ENCODE measurements at places on chromosomes 3 and 15.

- DNase-seq, result no peak
Observed at GRCh38 chr3:56154297-56154696, 314.0 kb downstream of the ERC2 start.

DNA sequence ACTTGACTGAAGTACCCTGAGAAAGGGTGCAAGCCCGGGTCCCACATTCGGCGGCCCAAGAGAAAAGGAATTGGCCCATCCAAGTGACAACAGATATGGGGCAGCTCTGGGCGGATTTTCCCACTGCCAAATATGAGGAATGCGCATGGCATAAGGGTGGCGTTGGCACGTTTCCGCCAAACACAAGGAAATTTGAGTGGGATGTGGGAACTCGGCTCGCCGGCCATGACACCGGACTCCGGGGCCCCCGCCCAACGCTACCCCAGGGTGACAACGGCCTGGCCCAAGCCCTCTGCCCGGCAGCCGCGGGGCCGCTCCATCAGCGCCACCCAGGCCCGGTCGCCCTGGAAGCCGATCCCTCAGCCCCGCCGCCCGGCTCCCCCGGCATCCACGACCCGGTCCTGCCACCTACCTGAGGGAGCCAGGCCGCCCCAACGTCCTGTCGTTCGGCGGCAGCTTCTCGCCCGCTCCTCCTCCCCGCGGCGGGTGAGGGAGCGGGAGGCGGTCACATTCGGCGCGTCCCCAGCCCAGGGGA is 449 bp downstream of the RAF1 start:
- DNase-seq, result no peak

DNA sequence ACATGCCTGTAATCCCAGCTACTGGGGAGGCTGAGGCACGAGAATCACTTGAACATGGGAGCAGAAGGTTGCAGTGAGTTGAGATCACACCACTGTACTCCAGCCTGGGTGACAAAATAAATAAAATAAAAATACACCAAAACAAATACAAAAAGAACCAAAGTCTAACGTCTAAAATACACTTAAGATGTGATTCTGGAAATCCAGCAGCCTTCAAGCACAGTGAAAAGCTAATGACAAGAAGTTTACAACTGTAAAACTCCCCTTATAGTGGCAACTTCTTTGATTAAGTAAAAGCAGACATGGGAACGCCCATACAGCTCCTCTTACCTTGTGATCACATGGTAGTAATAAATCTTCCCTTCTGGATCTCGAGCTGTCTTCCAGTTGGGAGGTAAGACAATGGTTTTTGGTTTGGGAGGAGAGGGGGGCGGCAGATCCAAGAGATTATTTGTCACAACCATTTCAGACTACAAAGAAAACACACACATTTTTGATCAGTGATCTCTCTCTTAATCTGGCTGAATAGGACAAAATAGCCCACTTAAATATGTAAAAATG is 62.8 kb downstream of the NBEAL2 start:
- DNase-seq, result no peak

- no peak for DNase-seq
Observed at GRCh38 chr3:195522254-195523023, 20.7 kb downstream of the PPP1R2 start.

DNA sequence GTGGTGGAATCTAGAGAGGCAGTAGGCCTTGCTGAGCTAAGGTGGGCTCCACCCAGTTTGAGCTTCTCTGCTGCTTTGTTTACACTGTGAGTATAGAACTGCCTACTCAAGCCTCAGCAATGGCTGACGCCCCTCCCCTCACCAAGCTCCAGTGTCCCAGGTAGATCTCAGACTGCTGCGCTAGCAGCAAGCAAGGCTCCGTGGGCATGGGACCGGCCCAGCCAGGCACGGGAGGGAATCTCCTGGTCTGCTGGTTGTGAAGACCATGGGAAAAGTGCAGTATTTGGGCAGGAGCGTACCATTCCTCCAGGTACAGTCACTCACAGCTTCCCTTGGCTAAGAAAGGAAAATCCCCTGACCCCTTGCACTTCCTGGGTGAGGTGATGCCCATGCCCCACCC is 407.1 kb downstream of the ZPLD1 start:
- DNase-seq, result no peak

GRCh38 chr15:29936353-29937049 is 114.2 kb upstream of the TJP1 start:
- DNase-seq, result no peak

DNA sequence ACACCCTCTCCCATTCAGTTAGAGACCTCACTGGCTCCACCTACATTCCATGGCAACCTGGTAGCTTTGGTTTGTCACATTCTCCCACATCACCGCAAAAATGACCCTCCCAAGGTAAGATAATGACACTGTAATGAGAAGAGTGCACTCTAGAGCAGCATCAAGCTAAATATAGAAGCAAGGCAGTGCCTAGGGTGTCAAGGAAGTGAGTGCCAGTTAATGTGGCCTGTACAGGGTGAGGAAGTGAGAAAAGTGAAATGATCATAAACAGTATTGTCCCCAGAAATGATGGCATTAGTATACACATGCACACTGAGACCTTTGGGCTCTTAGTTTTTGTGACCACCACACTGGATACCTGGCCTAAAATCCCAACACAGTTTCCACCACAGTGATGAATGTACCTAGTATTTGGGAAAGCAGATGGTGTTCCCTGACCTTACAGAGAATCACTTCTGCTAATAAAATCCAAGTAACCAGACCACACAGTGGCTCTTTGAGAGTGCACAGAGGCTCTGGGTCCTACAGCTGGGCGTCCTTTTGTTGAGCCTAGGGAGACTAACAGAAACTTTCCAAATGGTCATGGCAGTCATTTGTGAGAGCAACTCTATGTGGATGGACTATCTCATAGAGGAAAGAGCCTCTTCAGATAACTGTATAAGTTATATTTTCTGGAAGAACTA is 106.6 kb downstream of the ARPP21 start:
- no peak for DNase-seq

GRCh38 chr3:111899966-111900365 is 40.9 kb downstream of the PHLDB2 start:
- DNase-seq, result no peak

GRCh38 chr3:184380185-184380626 is 352 bp downstream of the CHRD start:
- DNase-seq, result no peak

Data from stimulated activated CD8-positive, alpha-beta memory T cell treated with anti-CD3 and anti-CD28 coated beads, Interleukin-12 subunit alpha, Interleukin-12 subunit beta, amount 100 ng/mL, for 1 hour (primary cell).